ENCODE measurements at places on chromosomes 5 and 9.

GRCh38 chr9:19788614-19789271 is at the start of gene SLC24A2:
TSS of gene SLC24A2 (minus strand) at chr9:19789037.
- no peak for DNase-seq

DNA sequence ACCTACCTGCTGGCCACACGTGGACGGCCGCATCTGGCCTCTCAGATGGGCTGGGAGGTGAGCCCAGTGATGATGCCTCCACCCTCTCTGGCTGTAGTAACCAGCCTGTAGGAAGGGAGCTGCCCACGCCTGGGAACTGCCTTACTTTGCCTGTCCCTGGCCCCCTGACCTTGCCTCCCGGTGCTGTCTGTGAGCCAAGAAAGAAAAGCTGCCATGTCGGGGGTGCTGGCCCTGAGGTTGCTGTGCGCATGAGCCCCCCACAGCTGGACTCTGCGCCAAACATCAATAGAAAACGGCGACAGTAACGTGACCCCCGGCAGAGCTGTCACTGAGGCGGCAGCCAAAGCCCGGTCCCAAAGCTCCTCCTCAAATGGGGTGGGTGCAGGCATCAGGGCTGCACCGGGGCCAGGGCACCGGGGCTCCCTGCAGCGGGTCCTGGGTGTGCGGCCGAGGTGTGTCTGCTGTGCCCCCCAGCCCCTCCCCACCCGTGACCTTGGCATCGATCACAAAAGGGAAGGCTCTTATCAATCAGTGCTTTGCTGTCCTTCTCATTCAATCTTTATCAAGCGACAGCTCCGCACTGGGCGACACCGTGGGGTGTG is 15.3 kb upstream of the SLC9A3 start:
- DNase-seq = no peak

GRCh38 chr9:102778746-102779145 is 216.4 kb upstream of the CYLC2 start:
- no peak for DNase-seq

GRCh38 chr5:56492812-56493211 is 259.7 kb upstream of the ANKRD55 start:
- no peak for DNase-seq

GRCh38 chr9:131697908-131698617 is 41.8 kb downstream of the RAPGEF1 start:
- no peak for DNase-seq

- DNase-seq = no peak
Measured at GRCh38 chr9:109468927-109469326, 29.2 kb downstream of the PTPN3 start.

GRCh38 chr5:144042156-144042555 is 128.3 kb downstream of the YIPF5 start:
- DNase-seq = no peak

DNA sequence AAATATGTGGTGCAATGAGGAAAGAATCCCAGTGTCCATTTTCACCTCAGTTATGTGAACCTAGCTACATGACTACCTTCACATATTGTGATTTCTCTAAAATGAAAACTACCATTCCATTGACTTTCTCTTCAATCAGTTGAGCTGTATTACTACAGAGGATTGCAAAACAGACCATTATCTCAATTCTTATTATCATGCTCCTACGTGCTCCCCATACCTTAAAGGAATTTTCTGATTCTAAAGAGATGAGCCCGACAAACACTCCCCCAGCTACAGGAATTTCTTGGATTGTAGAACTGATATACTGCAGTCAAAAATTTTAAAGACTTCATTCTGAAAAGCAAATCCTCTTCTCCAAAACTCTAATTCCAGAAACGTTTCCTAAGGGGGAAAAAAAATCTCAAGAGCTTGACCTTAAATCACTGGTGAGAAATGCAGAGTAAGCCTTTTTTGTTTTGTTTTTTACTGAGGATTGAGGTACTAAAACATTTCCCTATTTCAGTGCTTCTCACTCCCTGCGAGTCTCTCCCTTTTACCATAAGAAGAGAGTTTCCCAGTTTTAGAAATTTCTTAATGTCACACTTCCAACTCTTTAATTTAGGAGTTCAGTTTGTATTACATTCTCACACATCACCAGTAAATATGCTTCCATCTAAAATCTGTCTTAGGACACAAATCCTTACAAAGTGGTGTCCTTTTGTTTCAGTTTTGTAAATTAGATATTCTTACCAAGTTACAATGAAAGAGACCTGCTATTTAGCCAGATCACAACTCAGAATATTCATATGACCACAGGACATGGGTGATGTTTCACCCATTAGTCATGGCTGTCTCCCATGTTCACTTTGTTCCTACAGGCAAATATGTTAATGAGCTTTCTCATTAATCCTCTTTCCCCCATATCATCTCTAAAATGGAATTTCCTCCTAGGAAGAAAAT is 203.8 kb downstream of the TSSK1B start:
- DNase-seq = peak; percentile 41

GRCh38 chr9:72384710-72385485 is 19.9 kb upstream of the ZFAND5 start:
- DNase-seq = no peak

DNA sequence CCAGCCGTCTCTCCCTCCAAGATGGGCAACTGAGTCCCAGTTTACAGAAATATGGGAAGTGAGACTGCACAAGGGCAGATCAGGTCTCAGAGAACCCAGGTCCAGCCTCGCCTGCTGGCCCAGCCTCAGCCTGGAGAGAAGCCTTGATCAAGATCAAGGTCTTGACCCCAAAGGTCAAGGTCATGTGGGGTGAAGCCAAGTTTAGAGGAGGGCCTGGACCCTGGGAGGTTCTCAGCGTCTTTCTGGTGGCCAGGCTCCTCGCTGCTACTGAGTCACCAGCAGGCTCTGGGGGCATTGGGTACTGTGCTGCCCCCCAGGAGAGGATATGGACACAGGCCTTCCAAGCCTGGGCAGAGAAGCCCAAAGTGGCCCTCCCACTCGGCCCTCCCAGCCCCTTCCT is 8.8 kb downstream of the IPPK start:
- DNase-seq = no peak

DNA sequence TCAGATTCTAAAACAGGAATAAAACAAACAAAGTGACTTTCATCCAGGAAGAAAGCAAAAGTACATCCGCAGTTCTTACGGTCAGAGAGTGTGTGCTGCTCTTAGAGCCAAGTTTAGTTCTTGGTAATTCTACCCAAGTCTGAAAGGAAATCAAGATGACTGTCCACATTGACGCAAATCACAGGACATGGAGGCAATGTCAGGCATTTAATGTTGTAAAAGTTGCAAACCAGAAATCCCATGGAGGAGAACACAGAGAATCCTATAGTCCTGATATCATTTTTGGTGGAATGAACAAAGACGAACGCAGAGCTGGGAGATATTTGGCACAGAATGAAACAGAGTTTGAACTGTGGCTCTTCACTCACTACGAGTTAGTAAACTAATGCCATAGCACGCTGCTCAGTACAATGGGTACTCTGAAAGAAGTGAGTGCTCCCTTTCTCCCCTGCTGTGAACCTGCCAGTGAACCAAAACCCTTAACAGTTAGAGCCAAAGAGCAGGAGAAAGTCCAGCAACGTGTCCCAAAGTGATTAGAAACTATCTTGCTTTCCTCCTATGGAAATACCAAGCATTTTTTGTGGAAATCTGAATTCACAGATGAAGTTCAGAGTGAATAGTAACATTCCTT is 74.3 kb downstream of the MUSK start:
- peak; percentile 74 for DNase-seq

DNA sequence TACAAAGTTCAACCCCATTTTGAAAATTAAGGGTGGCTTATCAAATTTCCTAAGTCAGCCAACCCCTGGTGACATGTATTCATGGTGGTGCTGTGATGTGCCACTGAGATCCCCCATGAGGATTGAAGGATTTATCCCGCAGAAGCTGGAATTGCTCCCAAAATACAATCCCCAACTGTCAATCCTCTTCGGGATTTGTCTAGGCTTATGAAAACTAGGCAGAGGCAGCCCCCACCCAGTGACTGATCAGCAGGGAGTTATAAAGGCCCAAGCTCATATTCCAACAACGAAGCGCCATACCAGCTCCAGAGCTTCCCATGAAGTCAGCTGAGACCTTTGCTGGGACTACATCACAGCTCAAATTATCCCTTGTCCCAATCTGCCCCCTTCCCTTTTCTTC is 316.0 kb downstream of the ENC1 start:
- DNase-seq = no peak

- DNase-seq = no peak
Measured at GRCh38 chr5:5140479-5141338, 579 bp downstream of the ADAMTS16 start.

DNA sequence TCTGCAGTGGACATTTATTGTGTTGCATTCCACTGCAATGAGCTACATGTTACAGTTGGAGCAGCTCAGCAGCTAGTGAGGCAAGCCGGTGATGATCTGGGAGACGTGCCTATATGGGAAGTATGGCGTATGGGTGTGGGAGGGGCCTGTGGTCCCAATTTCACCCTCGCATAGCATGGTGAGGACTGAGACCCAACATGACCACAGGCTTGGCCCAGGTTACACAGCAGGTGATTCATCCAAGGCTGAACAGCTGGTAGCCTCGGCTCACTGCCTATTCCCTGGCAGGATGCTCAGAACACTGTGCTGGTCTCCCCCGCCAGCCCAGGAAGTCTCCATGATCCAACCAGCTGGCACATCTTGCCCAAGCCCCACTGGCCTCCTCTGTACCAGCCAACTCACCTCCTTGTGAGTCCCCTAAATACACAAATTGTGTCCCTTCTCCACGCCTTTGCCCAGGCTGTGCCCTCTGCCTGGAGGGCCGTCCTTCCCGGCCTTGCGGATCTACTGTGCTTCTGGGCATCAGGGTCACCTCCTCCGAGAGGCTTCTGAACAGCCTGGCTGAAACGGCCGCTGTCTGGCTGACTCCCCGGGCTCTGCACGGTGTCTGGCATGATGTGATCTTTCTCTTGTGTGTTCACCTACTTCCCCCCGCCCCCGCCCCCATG is 81.4 kb downstream of the NSUN2 start:
- peak; percentile 10 for DNase-seq

GRCh38 chr9:7067169-7067568 is 309.4 kb downstream of the KDM4C start:
- DNase-seq = no peak

DNA sequence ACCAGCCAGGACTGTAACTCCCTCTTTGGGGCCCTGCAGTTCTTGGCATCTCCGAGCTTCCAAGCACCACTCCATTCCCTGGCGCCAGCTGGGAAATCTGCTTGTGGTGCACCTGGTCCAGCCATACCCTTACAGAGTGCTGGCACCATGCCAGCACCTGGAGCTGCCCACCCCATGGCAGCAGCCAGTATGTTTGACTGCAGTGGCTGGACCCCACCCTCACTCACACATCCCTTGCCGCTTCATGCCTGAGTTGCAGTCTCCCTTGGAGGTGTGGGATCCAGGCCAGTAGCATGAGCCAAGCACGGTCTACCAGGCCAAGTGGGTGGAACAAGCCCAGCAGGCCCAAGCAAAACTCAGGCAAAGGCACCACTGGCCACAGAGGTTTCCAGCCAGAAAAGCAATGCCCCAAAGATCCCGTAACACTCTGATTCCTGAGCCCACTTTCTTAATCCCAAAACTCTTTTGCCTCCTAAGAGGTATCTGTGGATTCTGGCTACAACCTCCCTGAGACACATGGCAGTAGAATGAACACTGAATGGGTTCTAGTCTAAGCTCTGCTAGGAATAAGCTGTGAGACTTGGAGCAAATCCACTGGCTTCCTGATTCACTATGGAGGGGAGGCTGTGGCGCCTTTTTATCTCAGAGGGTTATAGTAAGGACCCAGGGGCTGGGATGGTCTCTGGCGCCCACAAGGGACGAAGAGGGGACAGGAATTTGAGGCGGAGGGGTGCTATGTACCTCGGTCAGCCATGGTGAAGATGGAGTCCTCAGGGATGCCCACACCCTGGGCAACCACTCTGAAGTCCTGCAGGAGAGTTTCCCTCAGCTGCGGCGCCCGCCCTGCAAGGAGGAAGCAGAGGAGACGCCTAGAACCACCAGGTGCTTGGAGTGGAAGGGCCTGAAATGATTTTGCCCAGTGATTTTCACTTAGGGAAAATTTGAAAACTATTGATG is 5.6 kb downstream of the AMBP start:
- DNase-seq = no peak

- no peak for DNase-seq
Measured at GRCh38 chr5:81317536-81317935, 16.1 kb downstream of the ZCCHC9 start.

- DNase-seq = peak; percentile 74
Measured at GRCh38 chr5:180328296-180329137, 24.6 kb downstream of the GFPT2 start.

DNA sequence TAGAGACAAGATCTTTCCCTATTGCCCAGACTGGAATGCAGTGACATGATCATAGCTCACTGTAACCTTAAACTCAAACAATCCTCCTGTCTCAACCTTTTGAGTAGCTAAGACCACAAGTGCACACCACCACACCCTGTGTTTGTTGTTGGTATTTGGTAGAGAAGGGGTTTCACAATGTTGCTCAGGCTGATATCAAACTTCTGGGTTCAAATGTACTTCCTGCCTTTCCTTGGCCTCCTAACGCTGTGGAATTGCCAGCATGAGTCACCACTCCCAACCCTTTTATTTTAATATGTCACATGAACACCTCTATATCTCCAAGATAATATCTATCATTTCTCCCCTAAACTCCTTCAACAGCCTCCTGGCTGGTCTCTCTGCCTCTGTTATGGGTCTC is 719.0 kb downstream of the PTPRD start:
- DNase-seq = peak; percentile 14

DNA sequence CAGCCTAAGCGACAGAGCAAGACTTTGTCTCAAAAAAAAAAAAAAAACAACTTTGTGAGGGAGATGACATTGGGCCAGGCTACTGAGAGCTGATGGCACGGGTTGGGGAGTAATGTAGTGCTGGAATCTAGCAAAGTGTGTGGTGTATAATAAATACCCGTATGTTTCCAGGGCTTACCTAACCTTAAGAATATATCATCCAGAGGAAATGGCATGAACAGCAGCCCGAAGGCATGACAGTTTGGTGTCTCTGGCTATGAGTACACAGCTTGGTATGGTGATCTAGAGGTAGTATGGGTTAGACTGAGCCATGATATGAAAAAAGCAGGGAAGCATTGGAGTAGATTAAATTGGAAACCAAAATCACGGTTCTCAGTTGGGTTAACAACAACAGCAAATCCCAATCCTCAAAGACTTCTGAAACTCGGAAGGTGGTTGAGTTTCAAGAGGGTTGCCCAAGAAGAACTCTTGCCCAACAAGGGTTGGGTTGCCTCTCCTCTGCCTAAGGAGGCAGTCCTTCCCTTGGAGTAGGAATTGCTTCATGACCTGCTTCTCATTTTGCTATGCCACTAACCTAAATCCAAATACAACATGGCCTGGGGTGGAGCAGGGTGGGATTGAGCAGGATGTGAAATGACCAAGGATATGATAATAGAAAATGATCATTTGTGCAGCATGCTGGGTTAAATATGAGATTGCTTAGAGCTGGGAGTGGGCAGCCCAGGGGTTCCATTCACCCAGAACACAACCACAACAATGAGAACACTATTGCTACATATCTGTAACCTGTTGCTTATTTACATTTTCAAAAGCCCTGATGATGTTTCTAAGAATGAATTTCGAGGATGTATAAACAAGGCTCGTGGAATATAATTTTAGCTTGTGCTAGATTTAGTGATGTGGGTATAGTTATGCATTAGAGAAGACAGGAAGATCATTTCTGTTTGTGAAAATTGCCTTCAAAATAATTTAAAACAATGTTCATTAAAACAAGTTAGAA is 64.6 kb upstream of the ZFR start:
- no peak for DNase-seq

GRCh38 chr9:79962836-79963235 is 391.1 kb downstream of the TLE4 start:
- DNase-seq = no peak

- DNase-seq = no peak
Measured at GRCh38 chr5:135877570-135878155, 18.0 kb downstream of the IL9 start.
